ENCODE measurements at places on chromosomes 11 and 22.

DNA sequence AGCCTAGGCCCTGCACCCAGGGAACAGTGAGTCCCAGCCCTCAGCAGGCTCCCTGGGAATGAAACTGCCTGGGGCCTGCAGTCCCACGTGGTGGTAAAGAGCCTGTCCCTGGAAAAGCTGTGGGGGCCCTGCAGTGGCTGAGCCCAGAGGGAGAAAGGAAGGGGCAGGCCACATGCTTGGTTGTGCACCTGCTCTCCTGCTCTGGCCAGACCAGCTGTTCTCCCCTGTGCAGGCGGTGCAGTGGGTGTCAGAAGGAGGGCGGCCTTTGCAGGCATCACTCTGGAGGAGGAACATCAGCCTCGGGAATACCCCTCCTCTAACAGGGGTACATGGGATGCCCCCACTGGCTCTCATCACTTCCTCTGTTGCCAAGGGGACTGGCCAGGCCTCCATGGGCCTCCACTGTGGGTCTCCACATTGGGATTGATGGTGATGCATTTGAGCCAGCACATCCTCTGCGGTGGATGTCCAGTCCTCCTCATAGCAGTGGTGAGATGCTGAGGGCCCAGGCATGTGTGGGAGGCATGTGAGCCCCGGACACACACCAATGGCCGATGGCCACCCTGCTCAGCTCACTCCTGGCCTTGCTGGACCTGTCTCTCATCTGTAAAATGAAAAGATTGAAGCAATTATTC lies 690.4 kb downstream of the BRD1 start:
- DNase-seq, result no peak

GRCh38 chr11:111308140-111308539 lies 9.8 kb downstream of the POU2AF3 start:
- DNase-seq, result no peak

DNA sequence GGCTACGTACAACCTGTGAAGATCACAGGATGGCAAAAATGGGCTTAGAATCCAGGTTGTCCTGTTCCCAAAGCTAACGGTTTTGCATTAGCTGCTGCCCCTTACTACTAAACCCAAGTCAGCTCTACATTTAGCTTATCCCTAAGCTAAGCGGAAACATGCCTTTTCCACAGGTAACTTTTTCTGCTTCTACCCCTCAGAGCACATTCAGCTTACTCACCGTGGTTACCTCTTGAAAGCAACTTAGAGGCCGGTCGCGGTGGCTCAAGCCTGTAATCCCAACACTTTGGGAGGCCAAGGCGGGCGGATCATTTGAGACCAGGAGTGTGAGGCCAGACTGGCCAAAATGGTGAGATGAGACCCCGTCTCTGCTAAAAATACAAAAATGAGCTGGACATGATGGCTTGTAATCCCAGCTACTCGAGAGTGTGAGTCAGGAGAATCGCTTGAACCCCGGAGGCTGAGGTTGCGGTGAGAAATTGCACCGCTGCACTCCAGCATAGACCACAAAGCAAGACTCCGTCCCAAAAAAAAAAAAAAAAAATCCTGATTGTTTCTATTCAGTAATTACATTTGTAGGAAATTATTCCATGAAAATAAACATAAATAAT lies 790 bp upstream of the TMEM41B start:
- no peak for DNase-seq

DNA sequence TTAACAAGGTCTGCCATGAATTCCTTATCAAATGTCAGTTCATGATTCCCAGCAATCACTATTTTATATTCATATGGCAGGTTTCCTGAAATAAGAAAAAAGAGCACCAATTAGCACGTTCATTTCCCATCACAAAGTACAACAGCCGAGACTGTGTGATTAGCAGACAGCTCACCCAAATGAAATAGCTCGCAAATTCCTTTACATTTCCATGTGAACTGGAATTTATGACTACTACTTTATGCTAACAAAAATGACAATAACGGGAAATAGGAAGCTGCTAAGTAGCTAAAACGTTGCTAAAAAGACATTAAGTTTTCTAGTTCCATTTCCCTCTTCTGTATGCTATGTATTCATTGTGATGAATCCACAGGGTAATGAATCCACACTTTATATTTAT lies 90.7 kb downstream of the MPPED2 start:
- no peak for DNase-seq

- DNase-seq, result peak; percentile 46
Observed at GRCh38 chr11:45145379-45146071, 914 bp upstream of the PRDM11 start.

GRCh38 chr11:125452125-125452470 lies 44.0 kb downstream of the FEZ1 start:
- DNase-seq, result no peak

GRCh38 chr11:7898666-7899283 lies 32.3 kb downstream of the OR10A6 start:
- no peak for DNase-seq

GRCh38 chr11:1946812-1947484 lies at the start of gene MRPL23:
Gene MRPL23 (plus strand): TSS chr11:1947332. CDS start chr11:1947363, 31 bp downstream.
- no peak for DNase-seq

- no peak for DNase-seq
Observed at GRCh38 chr11:73538381-73538872, 59.5 kb downstream of the FAM168A start.

- DNase-seq, result peak; percentile 91
Observed at GRCh38 chr11:119318240-119319135, 1.6 kb upstream of the MCAM start.

DNA sequence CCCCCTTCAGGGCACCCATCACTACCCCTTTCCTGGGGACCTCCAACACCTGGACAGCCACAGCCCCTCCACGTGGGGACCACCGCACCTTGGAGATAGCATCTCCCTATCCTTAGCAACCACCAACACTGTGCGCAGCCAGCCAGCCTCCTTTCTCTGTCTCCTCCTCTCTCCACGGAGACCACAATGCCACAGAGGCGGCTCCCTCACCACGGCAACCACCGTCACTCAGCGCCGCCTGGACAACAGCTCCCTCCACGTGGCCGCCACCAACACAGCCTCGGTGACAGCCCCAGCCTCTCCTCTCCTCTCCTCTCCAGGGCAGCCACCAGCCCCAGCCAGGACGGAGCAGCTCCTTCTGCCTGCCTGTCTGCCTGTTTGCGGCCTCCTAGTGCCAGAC lies 10.5 kb downstream of the ELFN2 start:
- DNase-seq, result no peak

- no peak for DNase-seq
Observed at GRCh38 chr22:27470169-27470772, 331.3 kb downstream of the MN1 start.

DNA sequence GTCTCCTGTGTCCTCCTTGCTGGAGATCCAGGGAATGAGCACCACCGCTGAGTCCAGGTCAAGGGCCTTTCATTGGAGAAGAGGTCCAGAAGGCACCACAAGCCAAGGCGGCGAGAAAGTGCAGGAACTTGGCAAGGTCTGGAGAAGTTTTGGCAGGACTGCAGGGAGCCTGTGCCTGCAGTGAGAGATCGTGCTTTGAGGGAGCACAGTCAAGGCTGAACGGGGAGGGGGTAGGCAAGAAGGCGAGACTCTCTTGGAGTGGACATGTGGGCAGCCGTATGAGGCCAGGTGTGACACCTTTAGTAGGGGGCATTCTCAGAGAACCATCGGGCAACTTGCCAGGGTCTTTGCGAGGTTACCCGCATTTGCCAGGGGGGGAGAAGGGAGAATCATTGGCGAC lies 30.5 kb downstream of the LRRC10B start:
- DNase-seq, result no peak

GRCh38 chr22:49210606-49211005 lies 617.1 kb downstream of the BRD1 start:
- no peak for DNase-seq

- no peak for DNase-seq
Observed at GRCh38 chr11:95487391-95487790, 256.4 kb upstream of the SESN3 start.

- DNase-seq, result no peak
Observed at GRCh38 chr11:72627594-72628281, 46.5 kb downstream of the PDE2A start.

DNA sequence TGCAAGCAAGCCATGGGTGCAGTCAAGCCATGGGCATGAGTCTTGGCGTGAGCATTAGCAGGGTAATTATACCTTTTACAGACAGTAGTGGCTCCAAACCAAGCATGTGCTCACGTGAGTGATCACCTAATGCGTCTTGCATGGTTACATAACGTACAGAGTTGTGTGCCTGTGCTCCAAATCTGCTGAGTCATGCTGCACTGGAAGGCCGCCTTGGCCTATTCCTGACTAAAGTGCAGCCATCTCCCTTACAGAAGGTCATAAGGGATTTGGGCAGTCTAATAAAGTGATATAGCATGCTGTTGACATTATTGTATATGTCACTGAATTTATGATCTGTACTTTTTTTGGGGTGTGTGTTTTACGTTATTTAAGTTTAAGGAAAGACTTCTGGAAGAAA lies 102.4 kb downstream of the ARHGAP42 start:
- DNase-seq, result no peak

DNA sequence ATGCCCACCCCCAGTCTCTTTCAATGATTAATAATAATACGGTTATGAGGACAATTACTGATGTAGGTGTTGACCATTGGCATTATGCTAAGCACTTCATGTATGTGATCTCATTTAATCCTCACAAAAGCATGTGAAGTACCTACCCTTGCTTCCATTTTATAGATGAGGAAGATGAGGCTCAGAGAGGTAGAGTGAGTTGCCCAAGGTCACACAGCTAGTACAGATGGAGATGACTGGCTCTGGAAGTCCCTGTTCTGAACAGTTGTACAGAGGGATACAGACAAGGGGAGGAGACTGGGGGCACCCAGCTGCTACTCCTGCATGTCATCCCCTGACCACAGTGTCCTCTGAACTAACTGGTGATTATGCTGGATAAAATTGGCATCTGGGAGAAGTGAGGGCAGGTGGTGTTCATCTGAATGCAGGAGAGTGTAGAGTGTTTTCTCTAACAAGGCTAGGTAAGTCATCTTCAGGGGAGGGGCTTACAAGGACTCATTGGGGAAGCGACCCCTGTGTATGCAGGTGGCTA lies 43.2 kb downstream of the KIAA1671 start:
- DNase-seq, result no peak

GRCh38 chr22:35152316-35152715 lies 86.4 kb downstream of the ISX start:
- DNase-seq, result no peak

DNA sequence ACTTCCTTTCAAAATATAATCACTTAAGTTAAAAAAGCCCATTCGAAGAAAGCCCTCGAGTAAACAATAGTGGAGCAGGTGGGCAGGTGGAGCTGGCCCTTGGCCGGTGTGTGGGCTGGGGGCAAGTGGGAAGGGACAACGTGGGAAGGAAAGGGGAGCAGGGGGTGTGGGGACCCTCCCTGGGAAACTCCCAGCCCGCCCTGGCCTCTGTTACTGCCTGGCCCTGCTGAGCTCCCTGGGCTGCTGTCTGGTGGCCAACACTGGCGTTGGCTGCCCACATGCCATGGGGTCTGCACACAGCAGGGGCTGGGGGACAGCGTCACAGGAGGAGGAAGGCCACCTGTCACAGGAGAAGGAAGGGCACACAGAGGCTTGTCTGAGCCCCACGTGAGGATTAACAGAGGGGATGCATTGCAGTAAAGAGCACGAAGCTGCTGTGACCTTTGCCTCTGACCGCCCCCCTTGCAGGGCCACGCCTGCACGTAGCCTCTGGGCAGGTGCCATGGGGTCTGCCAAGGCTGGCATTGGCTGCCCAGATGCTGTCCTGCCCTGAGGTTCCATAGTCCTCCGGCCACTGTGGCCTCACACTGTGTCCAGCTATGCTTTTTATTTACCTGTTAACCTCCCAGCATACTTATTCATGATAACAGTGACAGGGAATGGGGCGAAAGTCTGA lies 36.2 kb upstream of the CCDC188 start:
- no peak for DNase-seq

DNA sequence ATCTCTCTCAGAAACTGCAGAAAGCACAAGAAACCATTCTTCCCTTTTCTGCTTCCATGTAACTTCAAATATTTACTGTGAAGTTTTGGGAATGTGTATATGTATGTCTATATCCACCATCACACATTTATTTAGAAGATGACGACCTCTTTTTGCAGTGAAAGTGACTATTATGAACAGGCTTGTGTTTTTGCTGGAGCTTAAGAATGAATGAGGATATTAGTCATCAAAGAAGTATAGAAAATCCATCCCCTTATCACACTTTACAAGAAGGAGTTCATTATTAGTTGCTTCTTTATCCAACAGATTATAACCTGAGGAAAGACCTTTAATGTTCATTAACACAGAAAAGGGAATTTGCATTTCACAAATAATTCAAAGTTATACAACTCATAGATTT lies 21.1 kb upstream of the SLC5A12 start:
- no peak for DNase-seq

DNA sequence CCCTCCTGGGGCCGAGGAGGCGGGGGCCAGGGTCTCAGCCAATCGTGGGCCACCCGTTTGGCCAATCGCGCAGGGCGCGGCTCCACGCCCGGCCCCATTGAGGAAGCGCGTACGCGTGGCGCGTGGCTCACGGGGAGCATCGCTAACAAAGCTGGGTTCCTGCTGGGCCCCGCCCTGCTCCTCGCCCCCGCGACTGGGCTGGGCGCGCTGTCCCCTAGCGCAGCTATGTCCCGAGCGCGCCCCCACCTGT lies 614 bp upstream of the ASCL2 start:
- no peak for DNase-seq

- DNase-seq, result no peak
Observed at GRCh38 chr22:19615001-19615461, 90.8 kb upstream of the CLDN5 start.

GRCh38 chr11:70906101-70906500 lies 346.3 kb downstream of the SHANK2 start:
- no peak for DNase-seq

- DNase-seq, result no peak
Observed at GRCh38 chr22:47295226-47295901, 532.9 kb downstream of the TBC1D22A start.

DNA sequence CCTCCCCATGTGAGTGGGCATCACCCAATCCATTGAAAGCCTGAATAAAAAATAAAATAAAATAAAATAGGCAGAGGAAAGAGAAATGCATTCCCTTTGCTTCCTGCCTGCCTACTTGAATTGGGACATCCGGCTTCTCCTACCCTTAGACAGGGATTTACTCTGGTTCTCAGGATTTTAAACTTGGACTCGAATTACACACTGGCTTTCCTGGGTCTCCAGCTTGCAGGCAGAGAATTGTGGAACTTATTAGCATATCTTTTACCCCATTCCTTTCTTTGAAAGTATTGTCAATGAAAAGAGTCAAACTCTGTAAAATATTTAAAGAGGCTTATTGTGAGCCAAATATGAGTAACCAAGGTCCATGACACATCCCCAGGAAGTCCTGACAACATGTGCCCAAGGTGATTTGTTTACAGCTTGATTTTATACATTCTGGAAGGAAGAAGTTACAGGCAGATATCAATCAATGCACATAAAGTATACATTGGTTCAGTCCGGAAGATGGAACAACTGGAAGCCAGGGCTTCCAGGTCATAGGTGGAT lies 78.4 kb upstream of the CCDC90B start:
- no peak for DNase-seq

- DNase-seq, result no peak
Observed at GRCh38 chr11:65065851-65066250, 7.5 kb upstream of the NAALADL1 start.

- peak; percentile 70 for DNase-seq
Observed at GRCh38 chr22:32623943-32624342, 149.3 kb downstream of the FBXO7 start.

GRCh38 chr11:14288189-14288935 lies 70.6 kb downstream of the RRAS2 start:
- peak; percentile 82 for DNase-seq
